ENCODE measurements at places on chromosomes 1 and 21.

- no peak for DNase-seq
Measured at GRCh38 chr1:174291059-174291458, 131.7 kb downstream of the RABGAP1L start.

GRCh38 chr1:238954865-238955264 lies 431.5 kb upstream of the CHRM3 start:
- DNase-seq = no peak

- no peak for DNase-seq
Measured at GRCh38 chr1:119139857-119140176, 636 bp downstream of the WARS2 start.

DNA sequence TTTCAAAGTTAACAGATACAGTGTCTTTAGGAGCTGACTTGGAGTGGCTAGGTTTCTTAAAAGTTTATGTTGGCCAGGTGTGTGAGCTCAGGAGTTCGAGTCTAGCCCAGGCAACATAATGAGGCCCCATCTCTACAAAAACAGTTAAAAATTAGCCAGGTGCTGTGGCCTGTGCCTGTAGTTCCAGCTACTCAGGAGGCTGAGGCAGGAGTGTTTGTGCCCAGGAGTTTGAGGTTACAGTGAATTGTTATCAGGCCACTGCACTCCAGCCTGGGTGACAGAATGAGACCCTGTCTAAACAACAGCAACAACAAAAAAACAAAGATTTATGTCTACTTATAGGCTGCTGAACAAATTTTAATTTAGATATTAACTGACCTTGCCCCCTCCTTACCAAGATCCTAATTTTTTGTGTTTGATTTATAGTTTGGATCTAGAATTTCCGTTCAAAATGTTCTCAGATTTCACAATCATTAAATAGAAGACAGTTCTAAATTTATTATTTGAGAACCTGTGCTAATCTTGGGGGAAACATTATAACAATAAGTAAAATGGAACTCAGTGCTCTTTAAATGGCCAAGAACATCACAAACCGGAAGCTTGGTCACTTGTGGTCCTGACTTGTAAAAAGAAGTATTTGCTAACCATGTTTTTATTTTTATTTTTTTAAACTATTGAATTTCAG lies 67.8 kb downstream of the POU2F1 start:
- no peak for DNase-seq

GRCh38 chr1:192998536-192998935 lies 60.6 kb downstream of the UCHL5 start:
- no peak for DNase-seq

DNA sequence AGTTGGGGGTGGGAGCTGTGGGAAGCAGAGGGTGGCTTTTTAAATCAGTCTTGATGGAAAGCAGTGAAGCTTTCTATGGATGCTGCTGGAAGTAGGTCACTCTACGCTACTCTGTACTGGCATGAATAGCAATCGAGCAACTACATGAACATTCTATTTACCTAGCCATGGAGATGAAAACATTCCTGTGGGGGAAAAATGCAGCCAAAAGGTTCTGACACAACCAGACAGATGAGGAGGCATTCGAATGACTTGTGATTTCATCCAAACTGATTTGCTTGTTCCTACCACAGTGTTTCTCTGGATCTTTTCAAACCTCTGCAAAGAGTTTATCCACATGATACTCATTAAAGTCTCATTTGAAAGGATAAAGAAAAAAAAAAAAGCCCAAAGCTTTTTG lies 95.0 kb downstream of the ASTN1 start:
- DNase-seq = no peak

- no peak for DNase-seq
Measured at GRCh38 chr1:89962024-89962741, 32.7 kb upstream of the ZNF326 start.

- DNase-seq = no peak
Measured at GRCh38 chr1:50705041-50705440, 255.0 kb downstream of the FAF1 start.

GRCh38 chr1:100575406-100575805 lies 37.5 kb downstream of the GPR88 start:
- no peak for DNase-seq

GRCh38 chr1:175390522-175391254 lies 198.1 kb upstream of the KIAA0040 start:
- DNase-seq = no peak

- DNase-seq = no peak
Measured at GRCh38 chr1:18103788-18104421, 3.7 kb upstream of the IGSF21 start.

- no peak for DNase-seq
Measured at GRCh38 chr1:2126331-2127186, 68.0 kb downstream of the FAAP20 start.

GRCh38 chr1:15099441-15100120 lies 54.0 kb upstream of the TMEM51 start:
- no peak for DNase-seq

DNA sequence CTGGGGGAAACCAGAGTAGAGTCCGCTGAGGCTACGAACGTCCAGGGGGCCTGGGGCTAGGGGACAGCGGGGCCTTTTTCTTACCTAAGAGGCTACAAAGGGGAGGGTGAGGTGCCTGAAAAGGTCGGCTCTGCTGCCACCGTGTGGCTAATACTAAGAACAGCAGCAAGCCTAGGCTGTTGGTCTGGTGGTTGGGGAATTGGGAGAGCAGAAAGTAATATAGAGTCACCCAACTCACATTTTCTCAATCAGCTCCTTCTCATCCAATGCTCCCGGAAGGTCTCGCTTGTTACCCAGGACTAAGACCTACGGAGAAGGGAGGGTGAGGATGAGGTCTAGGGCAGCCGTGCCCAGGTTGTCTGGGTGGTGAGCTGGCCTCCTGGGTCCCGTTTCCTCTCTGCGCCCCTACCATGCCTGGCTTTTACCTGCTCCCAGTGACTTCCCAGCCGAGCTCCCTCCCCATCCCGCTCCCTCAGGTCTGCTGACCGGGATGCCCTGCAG lies 9.3 kb downstream of the ARL8A start:
- no peak for DNase-seq

- DNase-seq = no peak
Measured at GRCh38 chr1:20227704-20228103, 41.4 kb upstream of the PLA2G2C start.

DNA sequence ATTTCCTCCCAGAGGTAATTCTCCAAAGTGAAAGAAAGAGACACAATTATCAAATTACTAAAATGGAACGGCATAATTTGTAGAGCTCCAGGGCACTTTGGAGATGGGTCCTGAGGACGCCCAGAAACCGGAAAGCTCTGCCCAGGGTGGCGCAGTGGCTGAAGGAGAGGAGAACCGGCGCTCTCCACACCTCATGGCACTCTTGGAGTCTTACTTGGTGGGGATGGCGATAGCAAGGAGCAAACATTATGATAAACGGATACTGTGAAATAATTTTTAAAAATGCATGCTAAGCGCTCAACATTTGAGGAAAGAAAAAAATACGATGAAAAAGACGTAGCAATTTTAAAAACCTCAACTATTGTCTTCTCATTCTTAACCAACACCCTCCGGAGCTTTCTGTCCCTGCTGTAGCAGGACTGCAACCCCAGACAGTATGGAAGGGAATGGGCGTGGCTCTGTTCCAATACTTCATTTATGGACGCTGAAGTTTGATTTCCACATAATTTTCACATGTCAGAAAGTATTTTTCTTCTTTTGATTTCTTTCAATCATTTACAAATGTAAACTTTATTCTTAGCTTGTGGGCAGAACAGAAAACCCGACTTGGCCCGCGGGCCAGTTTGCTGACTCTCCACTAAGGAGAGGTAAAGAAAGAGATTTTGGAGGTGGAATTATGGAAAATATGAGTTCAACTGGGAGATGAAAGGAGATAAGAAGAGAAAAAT lies 1.1 kb downstream of the S100A11 start:
- no peak for DNase-seq

GRCh38 chr1:173112129-173112528 lies 61.4 kb upstream of the TNFSF18 start:
- DNase-seq = peak; percentile 36

GRCh38 chr1:16281765-16282164 lies 44.8 kb upstream of the CPLANE2 start:
- no peak for DNase-seq

GRCh38 chr1:74486036-74486435 lies 26.4 kb downstream of the LRRC53 start:
- no peak for DNase-seq

DNA sequence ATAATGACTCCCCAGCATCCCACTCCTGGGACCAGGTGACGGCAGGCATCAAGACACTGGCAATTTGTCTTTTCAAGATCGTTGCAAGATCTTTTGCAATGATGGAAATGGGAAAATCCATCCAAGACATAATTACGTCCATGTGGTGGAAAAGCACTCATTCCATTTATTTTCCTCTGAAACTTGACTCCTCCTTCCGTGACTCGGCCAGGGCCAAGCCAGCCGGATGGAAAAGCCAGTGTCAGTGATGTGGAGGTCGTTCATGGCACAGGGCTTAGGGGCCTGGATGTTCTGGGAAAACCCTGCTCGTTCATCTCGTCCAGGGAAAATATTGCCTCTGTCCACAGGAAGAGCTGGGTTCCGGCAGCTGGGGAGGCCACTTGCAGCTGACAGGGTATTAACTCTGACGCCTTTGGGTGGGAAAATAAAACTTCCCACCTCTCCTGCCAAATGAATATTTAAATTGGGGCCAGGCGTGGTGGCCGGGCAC lies 46.2 kb downstream of the C1orf198 start:
- DNase-seq = no peak

GRCh38 chr1:114208106-114208505 lies 54.4 kb upstream of the SYT6 start:
- DNase-seq = no peak

- DNase-seq = no peak
Measured at GRCh38 chr1:68456202-68456601, 6.4 kb upstream of the RPE65 start.

DNA sequence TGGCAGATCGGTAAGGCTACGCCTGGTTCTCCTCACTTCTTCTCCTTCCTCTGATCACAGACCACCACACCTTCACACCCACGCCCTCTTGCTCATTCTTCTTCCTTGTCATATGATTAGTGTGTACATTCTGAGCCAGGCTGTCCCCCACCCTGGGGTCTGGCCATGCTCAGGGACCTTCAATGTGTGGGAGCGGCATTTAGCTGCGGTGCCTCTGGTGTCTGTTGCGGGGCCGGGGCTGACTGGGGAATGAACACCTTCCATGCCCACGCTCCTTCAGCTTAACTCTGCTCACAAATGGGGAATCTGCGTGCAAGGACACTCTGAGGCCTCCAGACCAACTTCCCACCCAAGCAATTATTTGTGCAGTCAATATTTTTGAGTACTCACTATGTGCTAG lies 29.4 kb downstream of the QSOX1 start:
- DNase-seq = no peak

DNA sequence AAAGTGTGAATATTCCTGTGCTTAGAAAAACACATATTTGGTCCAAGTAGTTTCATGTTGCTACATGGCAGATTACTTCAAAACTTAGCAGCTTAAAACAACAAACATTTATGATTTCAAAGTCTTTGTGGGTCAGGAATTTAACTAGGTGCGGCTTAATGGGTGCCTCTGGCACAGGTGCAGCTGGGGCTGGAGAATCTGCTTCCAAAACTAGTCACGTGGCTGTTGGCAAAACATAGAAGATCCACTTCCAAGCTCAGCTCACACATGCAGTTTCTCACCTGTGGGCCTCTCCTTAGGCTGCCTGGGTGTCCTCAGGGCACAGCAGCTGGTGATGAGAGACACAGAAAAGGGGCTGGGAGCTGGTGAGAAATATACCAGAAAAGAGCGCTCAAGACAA lies 263.4 kb downstream of the TTLL7 start:
- DNase-seq = no peak

DNA sequence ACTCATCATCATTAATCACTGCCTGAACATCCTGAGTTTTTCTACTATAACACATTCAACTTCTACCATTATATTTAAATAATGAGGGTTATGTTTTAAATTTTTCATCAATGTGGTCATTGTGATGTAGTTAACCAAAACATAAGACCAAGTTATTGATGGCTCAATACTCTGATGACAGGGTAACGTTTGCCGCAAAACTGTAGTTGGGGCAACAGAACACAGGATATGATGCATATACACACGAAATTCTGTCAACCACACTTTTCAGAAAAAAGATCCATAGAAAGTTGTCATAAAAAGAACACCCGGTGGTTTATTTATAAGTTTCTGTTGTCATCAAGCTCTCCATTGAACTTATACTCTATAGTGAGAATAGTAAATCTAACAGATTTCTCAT lies 121.7 kb upstream of the COL11A1 start:
- DNase-seq = no peak

- DNase-seq = no peak
Measured at GRCh38 chr1:171038284-171038683, 52.4 kb upstream of the FMO3 start.

GRCh38 chr21:41016472-41016871 lies 151.5 kb upstream of the BACE2 start:
- no peak for DNase-seq
